Large intestine (tissue), 12 donors: ENCODE measurements at places on chromosomes 12 and 14.

DNA sequence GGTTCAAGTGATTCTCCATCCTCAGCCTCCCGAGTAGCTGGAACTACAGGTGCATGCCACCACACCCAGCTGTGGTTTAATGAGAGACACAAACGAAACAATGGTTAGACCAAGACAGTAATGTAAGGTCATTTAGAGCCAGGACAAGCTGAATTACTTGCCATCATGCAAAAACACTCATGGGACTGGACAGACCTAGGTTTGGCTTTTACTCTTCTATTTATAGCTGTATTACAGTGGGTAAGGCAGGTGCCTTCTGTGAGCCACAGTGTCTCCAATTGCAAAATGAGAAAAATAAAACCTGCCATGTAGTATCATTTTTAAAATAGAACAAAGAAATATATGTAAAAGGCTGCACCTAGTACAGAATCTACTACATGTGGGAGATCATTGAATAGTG is 513.2 kb downstream of the NELL2 start:
- no peaks in the 10 kb centered on the region for H3K27me3 ChIP-seq
- no peak for DNase-seq
- no peak overlapping the region for H3K27ac ChIP-seq
- H3K4me3 ChIP-seq = no peak overlapping the region

DNA sequence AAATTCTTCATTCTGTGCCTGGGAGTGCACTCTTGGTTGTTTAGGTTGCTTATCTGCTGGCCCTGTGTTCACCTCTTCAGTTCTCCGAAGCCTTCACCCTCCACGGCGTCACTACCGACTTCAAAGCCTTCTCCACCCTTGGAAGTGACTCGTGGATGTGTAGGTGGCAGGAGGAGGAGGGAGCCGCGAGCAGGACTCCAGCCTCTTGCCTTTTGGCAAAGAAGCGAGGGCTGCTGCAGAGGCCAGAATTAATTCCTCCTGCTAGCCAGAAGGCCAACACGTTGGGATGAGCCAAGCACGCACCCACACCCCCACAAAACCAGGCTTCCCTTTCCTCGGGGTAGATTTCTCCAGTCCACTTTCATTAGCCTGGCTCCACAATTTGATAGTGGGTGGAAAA is 86.5 kb downstream of the TBX5 start:
- H3K4me3 ChIP-seq = no peak overlapping the region
- H3K36me3 ChIP-seq = no peaks in the 10 kb centered on the region
- peaks cover 9% of the 10 kb centered on the region for H3K27me3 ChIP-seq
- DNase-seq = no peak
- no peak overlapping the region for H3K27ac ChIP-seq
- H3K4me1 ChIP-seq = no peaks in the 10 kb centered on the region

DNA sequence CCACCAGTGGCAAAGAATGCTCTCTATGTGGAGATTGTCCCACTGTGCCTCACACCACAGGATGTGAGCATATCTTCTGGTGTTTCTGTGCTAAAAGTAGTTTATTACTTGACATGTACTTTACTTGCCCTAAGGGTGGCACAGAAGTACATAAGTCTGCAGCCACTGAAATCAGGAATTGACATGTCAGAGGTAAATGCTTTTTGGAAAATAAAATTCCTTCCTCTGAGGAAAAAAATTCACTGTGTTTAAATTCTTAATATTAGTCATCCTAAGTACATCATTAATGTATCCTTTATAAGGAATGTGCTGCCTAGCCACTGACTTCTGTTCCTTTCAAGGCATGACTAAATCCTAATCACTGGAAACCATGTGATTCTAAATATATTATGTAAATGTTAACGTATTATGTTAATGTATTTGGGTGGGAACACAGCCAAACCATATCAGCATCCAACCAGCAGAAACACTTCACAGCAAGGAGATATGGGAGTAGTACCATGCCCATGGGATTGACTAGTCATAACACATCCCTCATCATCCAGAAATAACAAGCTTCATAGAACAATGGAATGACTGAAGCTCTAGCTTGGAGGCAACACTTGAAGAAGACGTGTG is 239.7 kb upstream of the PPFIA2 start:
- no peaks in the 10 kb centered on the region for H3K4me1 ChIP-seq
- H3K27me3 ChIP-seq = no peaks in the 10 kb centered on the region
- no peaks in the 10 kb centered on the region for H3K36me3 ChIP-seq
- no peak for DNase-seq
- H3K27ac ChIP-seq = no peak overlapping the region

DNA sequence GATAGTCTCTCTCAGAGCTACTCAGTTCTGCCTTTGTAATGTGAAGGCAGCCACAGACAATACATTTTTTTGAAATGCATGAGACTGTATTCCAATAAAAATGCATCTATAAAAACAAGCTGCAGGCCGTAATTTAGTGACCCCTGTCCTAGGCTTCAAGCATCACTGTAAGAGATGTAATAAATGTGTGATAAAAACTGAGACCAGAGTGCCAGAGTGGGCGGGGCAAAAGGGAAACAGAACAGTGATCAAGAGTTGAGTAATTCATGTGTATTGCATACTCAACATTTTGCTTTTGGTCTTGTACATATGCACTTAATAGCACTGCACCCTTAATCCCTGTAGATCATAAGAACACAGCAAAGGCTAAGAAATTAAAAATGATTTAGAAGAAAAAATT is 743.5 kb downstream of the DIO2 start:
- H3K4me1 ChIP-seq = peaks cover 4% of the 10 kb centered on the region
- no peaks in the 10 kb centered on the region for H3K27me3 ChIP-seq
- H3K4me3 ChIP-seq = no peak overlapping the region
- H3K36me3 ChIP-seq = no peaks in the 10 kb centered on the region
- H3K27ac ChIP-seq = no peak overlapping the region
- DNase-seq = peak; percentile 84

- no peaks in the 10 kb centered on the region for H3K27me3 ChIP-seq
- H3K4me3 ChIP-seq = no peak overlapping the region
- H3K4me1 ChIP-seq = peaks cover 64% of the 10 kb centered on the region
Measured at GRCh38 chr14:68238551-68238950, 419.0 kb downstream of the RAD51B start.

GRCh38 chr14:72810201-72810600 is 83.7 kb downstream of the DPF3 start:
- no peak for DNase-seq
- no peaks in the 10 kb centered on the region for H3K36me3 ChIP-seq
- H3K27me3 ChIP-seq = no peaks in the 10 kb centered on the region
- no peak overlapping the region for H3K27ac ChIP-seq

DNA sequence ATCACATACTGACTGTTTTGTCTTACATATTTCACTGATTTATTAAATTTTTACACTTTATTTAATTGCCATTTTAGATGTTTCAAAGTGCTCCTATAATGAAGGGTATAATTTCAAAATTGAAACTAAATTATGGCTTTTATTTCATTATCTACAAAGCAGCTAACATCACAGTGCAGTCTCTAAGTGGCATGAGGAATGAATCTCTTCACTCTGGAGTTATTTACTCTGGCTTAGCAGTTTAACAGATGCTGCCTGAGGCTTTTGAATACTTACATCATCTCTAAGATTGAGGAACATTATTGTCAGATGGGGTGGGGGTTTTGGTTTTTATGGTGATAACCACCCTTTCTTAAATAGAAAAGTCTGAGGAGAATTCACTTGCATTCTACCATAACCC is 386.4 kb downstream of the TRHDE start:
- DNase-seq = no peak
- H3K27me3 ChIP-seq = no peaks in the 10 kb centered on the region
- H3K4me1 ChIP-seq = no peaks in the 10 kb centered on the region
- H3K4me3 ChIP-seq = no peak overlapping the region

DNA sequence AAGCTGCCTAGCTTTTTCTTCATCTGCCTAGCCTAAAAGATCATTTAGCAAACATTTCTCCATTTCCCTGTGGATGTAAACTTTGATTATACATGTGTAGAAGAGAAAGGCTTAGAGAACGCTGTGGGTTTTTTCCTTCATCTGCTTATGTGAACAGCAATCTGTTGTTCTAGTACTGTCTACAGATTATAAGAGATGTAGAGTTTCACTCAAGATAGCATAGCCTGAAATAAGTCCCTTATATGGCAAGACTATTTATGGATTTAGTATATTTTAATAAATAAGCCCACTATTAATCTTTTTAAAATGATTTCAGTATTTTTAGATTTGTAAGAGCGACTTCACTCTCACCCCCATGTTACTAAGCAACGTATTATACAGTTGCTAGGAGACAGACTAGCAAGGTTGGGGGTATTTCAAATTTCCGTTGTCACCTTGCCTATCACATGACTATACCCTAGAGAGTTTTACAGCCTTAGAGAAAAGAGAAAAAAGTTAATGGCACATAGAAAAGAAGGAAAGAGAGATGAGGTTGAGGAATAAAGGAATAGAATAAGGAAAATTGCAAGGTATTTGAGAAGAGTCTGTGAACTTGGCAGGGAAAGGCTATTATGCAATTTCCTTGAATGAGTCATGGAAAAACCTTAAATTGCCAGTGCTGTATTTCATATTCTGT is 12.2 kb upstream of the TUBA1A start:
- peak overlapping the region; percentile 78 for H3K27ac ChIP-seq
- H3K36me3 ChIP-seq = no peaks in the 10 kb centered on the region
- H3K4me1 ChIP-seq = peaks cover 4% of the 10 kb centered on the region
- H3K27me3 ChIP-seq = no peaks in the 10 kb centered on the region
- DNase-seq = peak; percentile 47
